Osteocyte (in vitro differentiated cells): ENCODE measurements at places on chromosomes 4 and X. TPM values are rescaled to one million over a fixed set of nuclear protein-coding genes. Genes with fewer than 3 reads are reported as not detected.

PABPC1L2B gene
- total RNA-seq = not detected in 2 replicates

PNMA3 gene
- not detected in 2 replicates for total RNA-seq

CC2D2A gene
- 25.5 and 31.2 TPM in 2 replicates for total RNA-seq

MAGEA2B gene
- total RNA-seq = not detected in 2 replicates

ZDHHC15 gene
- 0.08 and 0.13 TPM in 2 replicates for total RNA-seq

TLR6 gene
- total RNA-seq = 2.5 TPM in 2 replicates
